HEK293T (cell line): ENCODE measurements at places on chromosomes 5 and 9.
A peak's percentile ranks its signal among the peaks of the same experiment; 100 is the strongest.

DNA sequence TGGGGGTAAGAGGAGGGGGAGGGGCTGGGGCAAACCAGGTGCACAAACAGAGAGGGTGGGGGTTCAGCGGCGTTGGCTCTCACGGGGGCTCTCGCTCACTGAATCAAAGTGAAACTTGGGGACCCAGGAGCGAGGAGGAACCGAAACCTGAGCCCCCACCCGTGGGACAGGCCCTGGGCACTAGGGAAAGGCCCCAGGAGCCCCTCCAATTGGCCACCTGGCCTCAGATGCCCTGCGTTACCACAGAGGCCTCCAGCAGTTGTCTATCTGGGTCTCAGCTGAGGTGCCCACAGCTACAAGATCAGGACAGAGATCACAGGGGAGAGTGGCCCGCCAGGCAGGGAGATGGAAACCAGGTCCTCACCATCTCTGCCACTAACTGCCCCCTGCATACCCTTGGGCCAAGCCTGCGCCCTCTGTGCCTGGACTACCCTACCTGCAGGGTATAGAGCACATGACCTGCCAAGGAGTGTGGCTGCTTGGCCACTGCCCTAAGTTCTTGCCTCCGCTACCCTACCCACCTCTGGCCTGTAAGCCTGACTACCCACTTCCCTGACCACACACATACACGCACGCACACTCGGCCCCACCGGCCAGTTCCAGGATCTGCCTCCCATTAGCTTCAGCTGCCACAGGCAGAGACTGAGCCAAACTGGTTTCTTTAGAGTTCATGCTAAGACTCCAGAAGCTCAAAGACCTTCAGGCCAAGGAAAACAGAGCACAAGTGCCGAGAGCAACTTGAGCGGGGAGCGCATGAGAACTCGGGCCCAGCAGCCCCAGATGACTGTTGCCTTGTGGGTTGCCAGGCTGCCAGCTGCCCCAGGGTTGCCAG, 39.9 kb downstream of the PAX5 start:
- DNase-seq, result no peak

GRCh38 chr5:128615578-128615977, 77.5 kb upstream of the FBN2 start:
- DNase-seq, result no peak

GRCh38 chr5:154302161-154302560, 111.6 kb downstream of the GALNT10 start:
- DNase-seq, result no peak

- no peak for DNase-seq
These were observed 334.0 kb downstream of the ARHGEF28 start for GRCh38 chr5:73960023-73960422.

- no peak for DNase-seq
These were observed 4.4 kb downstream of the UGCG start for GRCh38 chr9:111900858-111901612.

- DNase-seq, result no peak
These were observed 4.0 kb downstream of the GLDC start for GRCh38 chr9:6641561-6641960.

DNA sequence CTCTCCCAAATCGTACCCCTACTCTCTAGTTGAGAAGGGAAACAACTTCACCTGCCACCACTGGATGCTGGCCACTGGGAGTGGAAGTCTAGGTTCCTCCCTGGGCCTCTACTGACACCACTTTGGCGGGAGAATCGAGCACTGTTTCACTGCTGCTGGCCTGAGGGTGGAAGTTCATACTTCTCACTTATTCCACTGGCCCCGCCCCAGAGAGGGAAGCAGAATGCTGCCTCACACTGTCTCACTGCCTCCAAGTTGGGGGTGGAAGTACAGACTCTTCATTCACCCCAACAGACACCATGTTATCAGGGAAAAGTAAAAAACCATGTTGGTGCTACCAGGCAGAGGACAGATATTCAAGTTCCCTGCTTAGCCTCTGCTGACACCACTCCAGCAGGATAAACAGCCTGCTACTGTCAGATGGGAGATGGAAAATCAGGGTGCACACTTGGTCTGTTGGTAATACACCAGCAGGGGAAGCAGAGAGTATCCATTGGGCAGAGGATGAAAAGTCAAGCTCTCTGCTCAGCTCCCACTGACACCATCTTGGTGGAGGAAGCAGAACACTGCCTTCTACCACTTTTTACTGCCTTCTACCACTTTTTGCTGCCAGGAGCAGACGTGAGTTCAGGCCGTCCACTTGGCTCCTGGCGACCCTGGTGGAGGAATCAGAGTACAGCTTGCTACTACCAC, 159.4 kb downstream of the SIL1 start:
- DNase-seq, result peak; percentile 16

DNA sequence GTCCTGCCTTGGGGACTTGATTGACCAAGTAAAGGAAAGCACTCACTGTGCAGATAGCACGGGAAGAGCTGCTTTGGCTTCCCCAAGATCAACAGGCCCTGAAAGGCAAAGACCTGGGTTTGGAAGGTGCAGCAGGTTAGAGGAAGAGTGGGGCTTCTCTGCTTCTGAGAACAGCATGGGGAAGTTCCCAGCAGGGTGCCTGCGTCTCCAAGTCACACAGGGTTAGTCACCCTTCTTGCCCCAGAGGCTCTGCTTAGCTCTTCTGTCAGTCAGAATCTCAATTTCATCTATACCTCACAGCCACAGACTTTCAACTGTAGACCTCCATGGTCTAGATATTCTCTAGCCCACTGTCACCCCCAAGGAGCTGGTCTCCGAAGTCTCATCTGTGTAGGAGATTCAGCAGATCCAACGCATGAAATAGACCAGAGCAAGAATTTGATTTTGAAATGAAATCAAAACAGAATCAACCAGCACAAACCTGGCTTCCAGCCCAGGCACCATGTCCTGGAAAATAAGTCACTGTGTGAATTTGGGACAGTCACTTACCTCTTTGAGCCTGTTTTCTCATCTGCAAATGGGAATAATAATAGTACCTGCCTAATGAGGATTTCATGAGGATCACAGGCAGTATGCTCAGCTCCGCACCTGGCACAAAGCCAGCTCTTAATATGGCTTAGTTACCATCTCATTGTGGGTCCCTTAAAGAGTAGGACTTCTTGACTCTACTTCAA, 64.0 kb downstream of the SFXN1 start:
- DNase-seq, result no peak

- DNase-seq, result no peak
These were observed 34.7 kb upstream of the FIBCD1 start for GRCh38 chr9:130973686-130974281.

DNA sequence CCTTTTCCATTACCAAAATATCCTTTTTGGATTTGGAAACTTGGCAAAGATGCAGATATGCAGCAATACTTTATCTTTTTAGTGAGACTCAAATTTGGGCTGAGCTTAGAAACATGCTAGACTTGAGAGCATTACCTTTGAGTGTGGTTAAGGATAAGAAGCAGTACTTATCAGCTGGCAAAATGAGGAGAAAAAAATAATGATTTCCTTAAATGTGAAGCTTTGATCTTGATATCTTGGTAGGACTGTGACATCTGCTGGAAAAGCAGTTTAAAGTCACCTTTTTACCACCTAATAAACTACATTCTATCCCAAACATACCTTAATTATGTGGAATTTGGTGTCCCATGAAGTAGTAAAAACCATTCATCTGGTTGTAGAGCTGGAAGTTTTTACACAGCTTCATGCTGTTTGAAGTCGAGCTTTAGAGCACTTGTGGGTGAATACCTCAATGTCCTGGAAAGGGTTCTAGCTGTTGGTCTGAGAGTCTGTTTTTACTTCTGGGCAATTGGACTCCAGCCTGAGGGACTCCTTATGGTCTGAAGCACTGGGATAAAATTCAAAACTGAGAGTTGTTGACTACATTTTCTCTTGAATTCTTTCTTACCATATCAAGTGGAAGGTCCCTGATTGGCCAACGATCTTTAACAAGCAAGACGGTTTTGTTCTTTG, 53.4 kb downstream of the LRRC70 start:
- no peak for DNase-seq

GRCh38 chr5:10338686-10339057, 14.8 kb upstream of the MARCHF6 start:
- DNase-seq, result no peak

DNA sequence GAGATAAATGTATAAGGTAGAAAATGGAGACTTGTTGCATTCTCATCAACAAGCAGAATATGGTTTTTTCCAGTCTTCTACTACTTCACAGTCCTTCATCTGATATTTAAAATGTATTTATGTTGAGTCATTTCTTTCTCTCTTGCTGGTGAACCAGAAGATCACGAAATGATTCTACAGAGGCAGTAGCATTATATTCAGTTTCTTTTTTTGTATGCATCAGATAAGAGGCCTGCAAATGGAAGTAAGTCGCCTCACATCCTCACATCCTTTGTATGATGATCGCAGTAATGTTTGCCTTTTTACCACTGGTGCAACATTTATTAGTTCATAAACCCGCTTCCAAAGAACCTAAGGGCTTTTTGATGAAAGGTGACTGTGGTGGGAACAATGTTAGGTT, 22.1 kb upstream of the IL13 start:
- no peak for DNase-seq
